ENCODE measurements at places on chromosomes 16 and 17.

DNA sequence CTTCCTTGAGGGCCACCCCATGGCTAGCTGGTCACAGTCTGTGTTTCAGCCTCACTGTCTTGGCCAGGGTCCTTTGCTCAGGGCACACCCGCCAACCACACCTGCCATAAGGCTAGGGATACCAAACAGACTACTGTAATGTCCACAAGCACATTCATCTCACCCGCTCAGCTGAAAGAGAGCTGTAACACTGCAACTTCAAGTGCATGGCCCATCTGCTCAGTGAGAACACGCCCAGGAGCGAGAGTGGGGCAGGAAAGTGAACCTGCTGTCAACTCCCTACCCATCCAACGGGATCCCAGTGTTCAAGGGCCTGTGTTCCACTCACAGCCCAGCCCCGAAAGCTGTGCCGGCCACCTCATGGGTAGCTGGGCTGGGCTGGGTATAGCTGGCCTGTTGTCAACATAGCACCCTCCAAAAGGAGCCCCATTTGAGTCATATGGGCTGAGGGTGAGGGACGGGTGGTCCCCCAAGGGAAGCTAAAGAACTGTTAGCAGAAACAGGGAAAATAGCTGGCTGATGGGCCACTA is 55.7 kb downstream of the SCNN1B start:
- DNase-seq = no peak

DNA sequence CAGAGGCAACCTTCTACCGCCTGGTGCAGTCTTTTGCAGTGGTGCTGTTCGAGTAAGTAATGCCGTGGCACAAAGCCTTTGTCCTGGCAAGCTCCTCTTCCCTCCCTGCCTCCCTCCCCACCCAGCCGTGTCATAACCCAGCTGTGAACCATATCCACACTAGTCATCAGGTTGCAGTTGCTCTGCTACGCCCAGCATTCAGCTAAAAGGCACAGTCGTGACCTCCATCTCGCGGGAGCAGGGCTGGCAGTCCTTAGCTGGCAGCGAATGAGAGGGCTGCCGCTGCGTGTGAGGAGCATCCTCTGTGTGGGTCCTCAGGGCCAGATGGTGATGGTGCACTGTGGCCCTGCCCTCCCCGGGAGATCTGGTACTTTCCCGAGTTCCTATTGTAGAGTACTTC is 39.3 kb downstream of the CIBAR2 start:
- DNase-seq = peak; percentile 77

DNA sequence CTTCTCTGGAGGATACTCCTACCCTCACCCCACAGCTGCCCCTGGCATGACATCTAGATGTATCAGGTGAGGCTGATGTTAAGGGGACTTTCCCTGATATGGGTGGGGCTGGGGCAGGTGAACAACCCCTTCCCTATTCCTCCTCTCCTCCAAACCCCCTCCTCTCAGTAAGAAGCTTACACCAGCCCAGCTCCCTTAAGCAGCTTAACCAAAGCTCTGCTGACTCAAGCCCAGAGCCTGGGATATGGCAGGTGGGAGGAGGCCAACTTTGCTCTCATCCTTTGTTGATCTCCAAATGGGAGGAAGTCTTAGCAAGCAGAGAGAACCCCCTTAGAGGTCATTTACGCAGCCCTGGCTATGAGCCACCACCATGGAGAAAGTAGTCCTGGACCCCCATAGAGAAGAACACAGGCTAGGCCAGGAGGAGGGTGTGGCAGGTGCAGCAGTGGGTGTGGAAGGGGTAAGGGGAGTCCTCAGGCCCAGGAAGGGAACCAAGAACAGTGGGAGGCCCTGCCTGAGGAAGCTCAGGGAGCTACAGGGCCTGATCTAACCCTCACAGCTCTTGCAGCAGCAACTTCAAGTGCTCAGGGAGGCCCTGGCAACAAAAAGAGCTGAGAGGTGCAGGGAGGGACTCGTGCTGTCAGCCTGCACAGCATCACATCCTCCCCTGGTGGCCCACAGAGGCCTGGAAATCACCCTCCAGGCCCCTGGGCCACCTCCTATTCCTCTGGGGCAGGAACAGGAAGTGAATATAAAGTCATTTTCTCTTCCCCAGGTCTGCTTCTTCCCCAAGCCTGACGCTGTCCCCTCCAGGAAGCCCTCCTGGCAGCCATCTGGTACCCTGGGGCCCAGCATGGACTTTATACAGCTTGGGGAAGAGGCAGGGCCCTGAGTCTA is 2.9 kb downstream of the UNC119 start:
- DNase-seq = no peak

DNA sequence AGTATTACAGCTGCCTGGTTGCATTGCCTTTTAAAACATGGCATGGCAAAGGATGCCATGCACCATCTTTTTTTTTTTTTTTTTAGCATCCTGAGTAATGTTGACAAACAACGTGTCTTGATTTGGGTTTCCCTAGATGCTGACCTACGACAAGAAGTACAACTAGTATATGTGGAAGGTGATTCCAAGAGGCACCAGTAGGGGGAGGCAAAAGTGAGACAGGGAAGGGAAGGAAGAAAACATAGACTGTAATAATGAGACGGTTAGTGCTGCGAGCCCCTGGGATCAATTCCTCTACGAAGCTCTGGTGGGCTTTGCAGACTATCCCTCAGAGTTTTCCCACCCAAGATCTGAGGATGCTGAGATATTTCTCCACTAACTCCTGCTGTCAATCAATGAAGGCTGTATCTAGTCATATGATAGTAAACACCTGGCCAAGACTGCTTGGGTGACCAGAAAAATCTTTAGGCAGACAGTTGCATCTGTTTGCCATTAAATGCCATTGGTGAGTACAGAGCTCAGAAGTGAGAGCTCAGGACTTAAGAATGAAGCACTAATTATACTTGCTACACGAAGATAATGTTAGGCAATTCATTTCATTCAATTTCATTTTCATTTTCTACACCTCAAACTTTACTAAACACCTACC is 458.6 kb upstream of the GOT2 start:
- no peak for DNase-seq

DNA sequence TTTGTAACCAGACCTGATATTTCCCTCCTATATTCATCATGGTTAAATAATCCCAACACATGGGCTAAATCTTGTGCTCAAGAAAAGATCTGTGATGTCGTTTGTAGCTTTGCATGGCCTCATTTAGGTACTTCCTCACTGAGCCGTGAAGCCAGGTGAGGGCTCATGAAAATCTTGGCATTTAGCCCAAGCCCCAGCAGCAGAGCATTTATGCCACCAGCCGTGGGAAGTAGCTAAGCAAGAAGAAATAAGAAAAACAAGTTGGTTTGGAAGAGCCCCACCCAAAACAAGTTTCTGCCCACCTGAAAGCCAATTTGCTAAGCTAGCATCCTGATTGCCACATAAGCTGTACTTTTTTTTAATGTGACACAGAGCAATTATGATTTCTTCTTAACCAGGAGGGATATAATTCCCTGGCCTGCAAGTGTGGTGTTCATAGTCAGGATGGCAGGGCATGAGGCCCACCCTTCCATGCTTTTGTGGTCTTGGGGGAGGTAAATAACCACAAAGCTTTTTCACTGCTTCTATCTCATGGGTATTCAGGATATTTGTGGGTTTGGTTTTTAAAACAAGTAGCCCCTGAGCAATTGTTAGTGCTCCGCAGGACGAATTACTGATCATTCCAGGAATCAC is 10.5 kb downstream of the TMIGD1 start:
- DNase-seq = no peak

GRCh38 chr17:49240619-49241018 is 10.0 kb upstream of the PHOSPHO1 start:
- DNase-seq = no peak

DNA sequence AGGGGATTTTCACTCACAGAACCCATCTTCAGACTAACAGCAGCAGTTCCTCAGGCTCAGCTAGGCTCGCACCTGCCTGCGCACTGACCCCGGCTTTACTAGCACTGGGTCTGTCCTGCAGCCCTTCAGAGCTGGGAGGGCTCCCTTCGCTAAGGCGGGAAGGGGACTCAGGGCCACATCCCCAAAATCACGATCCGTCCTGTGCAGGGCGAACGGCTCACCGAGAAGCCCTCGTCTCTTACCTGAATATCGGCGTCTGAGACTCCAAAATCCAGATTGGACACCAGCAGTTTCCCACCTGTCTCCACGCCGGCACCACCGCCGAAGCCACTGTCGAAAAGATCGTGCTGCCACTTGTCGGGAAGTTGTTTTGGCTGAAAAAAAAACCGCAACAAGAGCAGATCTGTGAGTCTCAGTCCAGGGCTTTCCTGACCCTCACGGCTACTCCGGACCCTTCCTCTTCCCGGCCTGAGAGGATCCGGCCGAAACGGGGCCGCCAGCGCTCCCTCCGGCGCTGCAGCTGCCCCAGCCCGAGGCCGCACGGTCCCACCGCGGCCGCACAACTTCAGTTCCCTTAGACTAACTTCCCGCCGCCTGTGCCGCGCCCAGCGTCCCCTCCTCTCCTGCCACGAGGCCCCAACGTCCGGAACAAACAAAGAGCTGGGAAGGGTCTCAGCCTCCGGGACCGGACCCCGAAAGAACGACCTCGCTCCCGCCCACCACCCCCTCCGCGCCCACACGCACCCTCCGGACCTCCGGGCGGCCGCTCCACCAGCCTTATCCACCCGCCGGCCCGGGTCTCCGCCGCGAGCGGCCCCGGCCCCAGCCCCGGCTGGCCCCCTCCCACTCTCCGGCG is 711 bp downstream of the ALYREF start:
- no peak for DNase-seq

DNA sequence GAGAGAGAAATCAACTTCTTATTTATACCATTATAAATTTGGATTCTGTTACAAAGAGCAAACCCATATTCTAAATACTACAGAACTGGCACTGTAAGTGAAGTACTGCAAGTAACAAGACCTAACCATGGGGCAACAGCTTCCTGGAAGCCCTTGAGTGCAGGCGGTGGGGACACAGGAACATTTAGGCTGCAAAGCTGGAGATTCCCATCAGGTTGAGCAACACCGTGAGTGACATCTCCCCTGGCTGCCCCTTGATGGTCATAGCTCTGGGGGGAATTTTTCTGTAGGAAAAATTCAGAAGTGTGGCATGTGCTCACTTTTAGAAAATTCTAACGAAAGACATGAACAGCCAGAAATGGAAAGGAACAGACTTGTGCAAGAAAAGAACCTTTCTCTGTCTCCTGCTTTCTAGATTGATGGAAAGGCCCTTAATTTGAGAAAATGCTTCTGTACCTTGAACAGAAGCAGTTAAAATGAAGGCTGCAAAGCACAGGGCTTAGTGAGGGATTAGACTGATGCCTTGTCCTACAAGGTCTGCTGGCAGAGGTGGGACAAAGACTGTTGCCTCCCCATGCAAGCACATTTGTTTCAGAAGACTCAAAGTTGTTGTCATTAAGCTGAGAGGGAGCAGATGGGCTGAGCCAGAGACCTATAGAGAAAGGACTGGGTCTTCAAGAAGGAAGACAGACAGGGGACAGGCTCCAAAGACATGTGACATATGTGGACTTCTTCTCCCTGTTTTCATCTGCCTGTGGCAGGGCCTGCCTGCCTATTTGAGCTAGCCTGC is 380.8 kb downstream of the SLC39A11 start:
- no peak for DNase-seq

DNA sequence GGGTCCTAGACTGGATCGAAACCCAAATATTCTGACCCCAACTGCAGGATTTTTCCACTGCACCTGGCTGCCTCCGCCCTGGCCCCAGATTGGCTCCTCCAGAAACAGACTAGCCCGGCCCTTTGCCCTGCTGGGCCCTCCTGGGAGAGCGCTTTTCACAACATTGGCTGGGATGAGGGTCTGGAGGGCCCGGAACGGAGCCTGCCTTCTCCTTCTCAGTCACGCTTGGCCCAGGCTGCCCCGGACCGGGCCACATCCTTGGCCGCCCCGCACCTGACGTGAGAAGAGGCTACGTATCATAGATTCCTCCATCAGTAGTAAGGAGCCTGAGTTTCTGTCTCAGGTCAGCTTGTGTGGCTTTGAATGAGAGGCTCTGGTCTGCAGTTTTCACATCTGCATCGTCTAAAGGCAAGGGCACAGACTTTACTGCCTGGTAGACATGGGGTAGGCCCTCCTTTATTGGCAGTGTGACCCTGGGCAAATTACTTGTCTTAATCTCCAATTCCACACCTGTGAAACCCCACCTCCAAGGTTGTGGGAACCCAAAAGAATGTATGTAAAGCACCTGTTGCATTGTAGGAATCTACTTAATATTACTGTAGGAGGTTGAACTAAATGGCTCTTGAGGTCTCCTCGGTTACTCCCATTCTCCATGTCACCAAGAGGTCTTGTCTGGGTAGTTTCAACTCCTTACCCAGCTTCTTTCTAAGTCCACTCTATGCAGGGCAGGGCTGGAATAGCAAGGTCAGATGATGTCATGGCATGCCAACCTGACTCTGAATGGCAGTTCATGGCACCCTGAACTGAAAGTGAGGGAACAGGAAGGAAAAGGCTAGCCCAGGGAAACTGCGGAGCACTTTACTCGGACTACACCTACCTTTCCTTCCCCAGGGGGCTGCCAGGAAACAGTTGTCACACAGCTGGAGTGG is 661 bp downstream of the LRRC3C start:
- peak; percentile 71 for DNase-seq

- no peak for DNase-seq
Measured at GRCh38 chr16:69116256-69116875, 10.9 kb downstream of the HAS3 start.

GRCh38 chr17:72614476-72614870 is 478.0 kb downstream of the SLC39A11 start:
- DNase-seq = no peak

DNA sequence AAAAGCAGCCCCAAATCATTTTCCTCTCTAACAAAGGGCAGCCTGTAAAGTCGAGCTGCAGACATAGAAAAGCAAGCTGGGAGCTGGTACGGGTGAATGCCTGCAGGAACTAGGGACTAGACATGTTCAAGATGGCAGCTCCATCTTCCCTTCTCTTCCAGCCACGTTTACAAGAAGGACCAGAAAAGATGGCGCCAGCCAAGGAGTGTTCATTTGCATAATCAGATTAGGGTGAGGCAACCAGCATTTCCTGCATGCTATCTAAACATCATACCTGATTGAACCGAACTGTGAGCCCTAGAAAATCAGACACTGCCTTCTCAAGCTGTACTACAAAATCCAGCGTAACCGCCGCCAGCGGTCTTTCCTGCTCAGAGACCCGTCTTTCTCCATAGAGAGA is 896.8 kb downstream of the CDH11 start:
- DNase-seq = no peak

DNA sequence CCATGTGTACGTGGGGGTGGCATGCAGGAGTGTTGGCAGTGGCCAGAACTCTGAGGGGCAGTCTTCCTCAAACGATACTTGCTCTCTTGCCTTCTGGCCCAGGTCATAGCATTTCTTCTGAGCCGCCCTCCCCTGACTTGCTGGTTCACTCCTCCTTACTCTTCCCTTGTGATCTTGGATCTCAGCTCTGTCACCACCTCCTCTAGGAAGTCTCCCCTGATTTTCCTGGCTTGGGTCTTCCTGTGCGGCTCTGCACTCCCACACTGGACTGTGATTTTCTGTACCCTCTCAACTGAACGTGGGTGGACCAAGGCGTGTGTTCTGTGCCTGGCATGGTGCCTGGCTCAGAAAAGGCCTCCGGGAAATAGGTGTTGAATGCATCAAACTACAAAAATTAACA is 2.9 kb downstream of the EPN3 start:
- DNase-seq = no peak

- no peak for DNase-seq
Measured at GRCh38 chr17:79539944-79540705, 70.7 kb downstream of the RBFOX3 start.
